Stimulated activated CD4-positive, alpha-beta T cell treated with anti-CD3 and anti-CD28 coated beads, Interleukin-2, amount 100 ng/mL, for 4 hours (primary cell): ENCODE measurements at places on chromosomes 5 and 9.

DNA sequence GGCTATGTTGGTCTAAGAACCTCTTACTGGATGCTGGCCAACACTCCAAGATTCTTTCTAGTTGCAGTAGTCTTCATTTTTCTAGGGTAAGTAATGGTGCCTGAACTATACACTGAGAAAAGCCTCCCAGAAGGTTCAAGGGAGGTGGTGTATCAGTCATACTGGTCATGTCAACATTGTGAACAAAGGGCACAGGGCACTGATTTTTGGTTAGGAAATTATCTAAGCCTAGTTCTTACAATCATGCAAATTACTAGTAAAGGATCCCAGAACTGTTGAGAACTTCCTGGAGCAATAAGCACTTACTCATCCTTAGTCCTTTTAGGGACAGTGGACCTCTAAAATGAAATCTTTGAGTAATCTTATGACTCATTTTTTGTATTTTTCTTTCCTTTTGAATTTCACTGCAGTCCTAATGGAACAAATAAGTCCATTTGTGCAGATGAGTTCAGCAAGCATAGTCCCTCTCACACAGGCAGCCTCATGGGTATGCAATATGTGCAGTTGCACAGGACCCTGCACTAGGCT is 21.1 kb upstream of the CDC42SE2 start:
- DNase-seq: no peak

DNA sequence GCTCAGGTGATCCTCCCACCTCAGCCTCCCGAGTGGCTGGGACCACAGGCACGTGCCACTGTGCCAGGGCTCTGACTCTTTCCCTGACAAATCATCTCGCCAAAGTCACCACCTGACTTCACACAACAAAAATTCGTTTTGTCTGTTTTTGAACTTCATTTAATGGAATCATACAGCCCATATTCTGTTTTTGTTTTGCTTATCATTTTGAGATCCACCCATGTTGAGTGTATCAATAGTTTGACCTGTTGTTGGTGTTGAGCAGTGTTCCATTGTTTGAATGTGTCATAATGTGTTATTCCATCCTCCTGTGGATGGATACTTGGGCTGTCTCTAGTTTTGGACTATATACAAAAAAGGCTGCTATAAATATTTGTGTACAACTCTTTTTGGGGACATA is 6.9 kb upstream of the UBE2D2 start:
- no peak for DNase-seq

GRCh38 chr5:129078247-129078646 is 16.3 kb upstream of the ISOC1 start:
- no peak for DNase-seq

DNA sequence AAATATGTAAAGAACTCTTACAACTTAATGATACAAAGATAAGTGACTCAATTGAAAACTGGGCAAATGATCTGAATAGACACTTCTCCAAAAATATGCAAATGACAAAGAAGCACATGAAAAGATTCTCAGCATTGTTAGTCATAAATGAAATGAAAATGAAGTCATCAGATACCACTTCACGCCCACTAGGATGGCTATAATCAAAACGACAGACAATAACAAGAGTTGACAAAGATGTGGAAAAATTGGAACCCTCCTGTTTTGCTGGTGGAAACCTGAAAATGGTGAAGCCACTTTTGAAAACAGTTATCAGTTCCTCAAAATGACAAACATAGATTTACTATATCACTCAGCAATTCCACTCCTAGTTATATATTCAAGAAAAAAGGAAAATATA is 7.9 kb upstream of the SYK start:
- DNase-seq: no peak

- DNase-seq: no peak
Measured at GRCh38 chr5:17169507-17169906, 47.9 kb upstream of the BASP1 start.

DNA sequence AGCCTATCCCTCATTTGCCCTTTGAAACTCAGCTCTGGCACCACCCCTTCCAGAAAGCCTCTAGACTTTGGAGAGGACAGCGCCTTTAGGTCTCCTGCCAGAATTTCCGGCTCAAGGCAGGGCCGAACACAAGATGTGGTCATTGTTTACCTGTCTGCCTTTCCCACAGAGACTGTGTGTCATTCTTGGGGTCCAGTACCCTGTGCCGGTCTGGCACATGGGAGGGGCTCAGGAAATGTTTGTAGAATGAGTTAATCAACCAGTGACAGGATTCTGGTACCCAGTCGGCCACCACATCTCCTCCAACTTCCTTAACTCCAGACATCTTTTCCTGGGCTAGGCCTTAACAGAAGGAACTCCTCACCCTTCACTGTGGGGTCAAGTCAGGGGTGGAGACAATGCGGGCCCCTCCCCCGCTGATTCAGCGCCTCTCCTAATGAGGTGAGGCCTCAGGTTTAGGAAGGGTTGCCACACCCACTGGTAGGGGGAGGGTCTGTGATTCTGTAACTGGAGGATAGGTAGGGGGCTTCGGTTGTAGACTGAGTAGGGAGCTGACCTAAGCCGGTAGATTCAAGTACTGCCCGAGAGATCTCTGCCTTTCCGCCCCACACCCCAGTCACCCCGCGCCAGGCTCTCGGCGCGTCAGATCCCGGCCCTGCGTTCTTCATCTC is 29.3 kb downstream of the PCDH1 start:
- peak; percentile 15 for DNase-seq

- DNase-seq: no peak
Measured at GRCh38 chr5:135154197-135154596, 120.2 kb upstream of the PITX1 start.
